NCI-H526 (cell line): ENCODE measurements at places on chromosomes 5 and 9.

- no peak for DNase-seq
These were observed 458.2 kb downstream of the TMEM232 start for GRCh38 chr5:110268283-110268682.

GRCh38 chr5:149079883-149080282 lies 17.0 kb upstream of the SH3TC2 start:
- no peak for DNase-seq

DNA sequence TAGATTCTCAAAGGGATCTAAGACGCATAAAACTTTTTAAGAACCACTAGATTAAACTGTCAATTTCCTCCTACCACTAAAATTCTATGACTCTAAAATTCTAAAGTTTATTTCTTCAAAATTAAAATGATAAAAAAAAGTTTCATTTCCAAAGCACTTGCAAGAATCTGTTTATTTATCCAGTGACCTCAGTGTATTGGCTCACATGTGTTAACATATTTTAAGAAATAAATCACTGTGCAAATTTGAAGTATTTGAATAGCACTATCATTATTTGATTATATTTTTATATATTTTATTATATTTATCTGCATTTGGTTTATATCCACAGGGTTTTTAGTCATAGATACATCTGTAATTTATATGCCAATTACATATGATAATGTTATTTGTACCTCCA lies 62.2 kb upstream of the SLC12A2 start:
- no peak for DNase-seq

GRCh38 chr5:81639556-81639955 lies 111.3 kb downstream of the SSBP2 start:
- DNase-seq, result no peak

- DNase-seq, result no peak
These were observed 312.1 kb upstream of the TUSC1 start for GRCh38 chr9:25990376-25990775.

DNA sequence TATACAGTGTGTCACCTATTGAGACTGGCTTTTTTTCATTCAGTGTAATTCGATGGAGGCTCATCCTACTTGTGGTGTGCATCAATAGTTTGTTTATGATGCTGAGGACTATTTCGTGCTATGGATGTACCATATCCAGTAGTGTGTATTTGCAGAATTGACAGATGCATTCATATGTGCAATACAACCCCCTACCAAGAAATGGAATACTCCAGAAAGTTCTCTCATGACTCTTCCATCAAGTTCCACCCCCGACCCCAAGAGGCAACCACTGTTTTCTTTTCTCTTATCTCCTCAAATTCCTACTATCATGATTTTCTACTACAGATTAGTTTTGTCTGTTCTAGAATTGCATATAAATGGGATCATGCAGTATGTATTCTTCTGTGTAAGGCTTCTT lies 21.9 kb downstream of the FBXO10 start:
- DNase-seq, result no peak

GRCh38 chr5:57844410-57844809 lies 361.8 kb upstream of the ACTBL2 start:
- DNase-seq, result no peak

GRCh38 chr5:170267431-170268152 lies 30.0 kb downstream of the LCP2 start:
- peak; percentile 79 for DNase-seq

GRCh38 chr5:143841446-143841845 lies 29.5 kb downstream of the HMHB1 start:
- DNase-seq, result no peak

DNA sequence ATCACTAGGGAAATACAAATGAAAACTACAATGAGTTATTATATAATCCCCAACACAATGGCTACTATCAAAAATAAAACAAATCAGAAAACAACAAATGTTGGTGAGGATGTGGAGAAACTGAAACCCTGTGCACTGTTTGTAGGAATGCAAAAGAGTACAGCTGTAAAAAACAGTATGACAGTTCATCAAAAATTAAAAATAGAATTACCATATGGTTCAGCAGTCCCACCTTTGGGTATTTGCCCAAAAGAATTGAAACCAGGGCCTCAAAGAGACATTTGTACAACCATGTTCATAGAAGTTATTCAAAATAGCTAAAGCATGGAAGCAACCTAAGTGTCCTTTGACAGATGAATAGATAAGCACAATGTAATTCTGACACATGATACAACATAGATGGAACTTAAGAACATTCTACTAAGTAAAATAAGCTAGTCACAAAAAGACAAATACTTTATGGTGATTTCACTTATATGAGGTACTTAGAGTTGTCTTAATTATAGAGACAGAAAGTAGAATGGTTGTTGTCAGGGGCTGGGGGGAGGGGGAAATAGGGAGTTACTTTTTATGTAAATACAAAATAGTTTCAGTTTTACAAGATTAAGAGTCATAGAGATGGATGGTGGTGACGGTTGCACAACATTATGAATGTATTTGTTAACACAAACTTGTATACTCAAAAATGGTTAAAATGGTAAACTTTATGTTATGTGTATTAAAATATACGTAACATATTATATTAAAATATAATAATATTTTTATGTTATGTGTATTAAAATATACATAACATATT lies 102.8 kb downstream of the KCTD16 start:
- no peak for DNase-seq

- DNase-seq, result no peak
These were observed 59.2 kb upstream of the SPRY4 start for GRCh38 chr5:142384014-142384413.

DNA sequence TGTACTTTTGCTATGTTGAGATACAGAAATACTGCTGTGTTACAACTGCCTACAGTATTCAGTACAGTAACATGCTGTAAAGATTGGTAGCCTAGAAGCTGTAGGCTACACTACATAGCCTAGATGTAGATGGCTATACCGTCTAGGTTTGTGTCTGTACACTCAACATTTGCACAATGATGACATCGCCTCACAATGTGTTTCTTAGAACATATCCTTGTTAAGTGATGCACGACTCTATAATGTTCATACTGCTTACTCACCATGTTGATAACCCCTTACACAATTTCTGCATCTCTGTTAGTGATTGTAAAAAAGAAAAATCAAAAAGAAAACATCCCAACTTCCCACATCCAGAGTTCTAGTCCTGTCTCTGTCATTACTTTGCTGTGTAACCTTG lies 450.0 kb downstream of the CCDC171 start:
- no peak for DNase-seq

- DNase-seq, result no peak
These were observed 80.7 kb downstream of the NRG2 start for GRCh38 chr5:139962445-139962844.

DNA sequence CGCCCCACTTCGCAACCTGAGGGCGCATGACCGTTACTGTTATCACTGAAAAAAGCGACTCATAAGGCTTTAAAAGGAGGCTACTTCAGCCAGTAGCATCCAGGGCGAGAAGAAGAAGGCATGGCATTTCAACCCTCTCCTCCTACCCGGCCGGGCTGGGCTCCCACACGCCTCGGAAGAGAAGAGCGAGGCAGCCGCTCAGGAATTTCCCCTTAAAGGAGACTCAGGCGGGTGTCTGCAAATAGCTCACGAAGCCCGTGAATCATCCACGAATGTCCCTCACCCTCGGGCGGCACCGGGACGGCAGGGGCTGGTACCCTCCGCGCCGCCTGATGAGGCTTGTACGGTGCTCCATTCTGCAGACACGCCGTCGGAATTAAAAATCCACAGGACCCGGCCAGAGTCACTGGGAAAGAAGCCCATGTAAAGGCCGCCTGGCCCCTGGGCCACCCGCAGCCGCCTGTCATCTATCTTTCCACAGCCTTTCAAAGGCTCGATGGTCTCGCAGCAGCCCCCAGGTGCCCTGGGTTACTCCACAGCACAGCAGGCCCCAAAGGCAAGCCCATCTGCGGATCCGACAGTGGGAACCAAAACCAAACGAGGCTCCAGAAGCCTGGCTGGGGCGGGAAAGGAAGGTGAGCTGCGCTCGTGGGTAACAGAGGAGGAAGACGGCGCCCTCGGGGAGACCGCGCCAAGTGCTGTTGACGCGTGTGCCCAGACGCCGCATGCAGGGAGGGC lies 11.8 kb downstream of the SLC12A7 start:
- no peak for DNase-seq

DNA sequence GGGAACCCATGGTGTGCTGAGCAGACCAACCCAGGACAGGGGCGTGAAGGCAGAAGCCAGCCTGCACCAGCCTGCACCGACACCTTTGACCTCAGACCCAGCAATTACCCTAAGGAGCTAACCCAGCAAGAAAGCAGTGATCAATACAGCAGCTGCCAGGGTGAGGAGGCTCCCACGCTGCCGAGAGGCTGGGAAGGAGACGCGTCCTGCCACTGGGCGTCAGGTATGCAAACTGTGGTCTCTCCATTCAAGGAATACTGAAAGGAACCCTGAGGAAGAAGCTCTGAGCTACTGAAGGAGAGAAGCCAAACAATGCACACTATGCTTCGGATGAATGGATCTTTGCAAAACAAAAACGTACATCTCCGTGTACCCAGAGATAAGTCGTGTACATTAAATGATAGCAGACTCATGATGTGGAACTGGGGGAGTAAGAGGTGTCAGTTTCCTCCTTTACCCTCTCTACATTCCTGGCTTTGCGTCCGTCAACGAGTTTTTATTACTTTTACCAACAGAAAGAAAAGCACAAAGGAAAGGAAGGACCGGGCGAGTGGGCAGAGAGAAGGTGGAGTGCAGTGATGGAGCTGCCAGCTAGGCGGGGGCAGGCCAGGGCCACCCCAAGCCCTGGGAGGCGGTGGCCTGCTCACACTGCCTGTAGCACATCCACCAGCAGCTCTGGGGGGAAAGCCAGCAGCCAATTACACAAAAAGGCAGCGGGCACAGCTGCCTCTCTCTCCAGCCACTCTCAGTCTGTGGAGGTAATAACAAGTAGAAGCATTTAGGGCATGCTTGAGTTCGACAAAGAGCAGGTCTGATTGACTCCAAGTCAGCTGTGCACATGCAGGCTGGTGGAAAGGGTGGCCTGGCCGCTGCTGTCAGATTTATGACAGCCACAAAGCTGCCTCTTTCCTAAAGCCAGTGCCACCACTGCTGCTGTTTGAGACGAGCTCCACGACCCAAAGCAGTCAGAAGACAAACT lies 29.3 kb downstream of the RASGEF1C start:
- no peak for DNase-seq

DNA sequence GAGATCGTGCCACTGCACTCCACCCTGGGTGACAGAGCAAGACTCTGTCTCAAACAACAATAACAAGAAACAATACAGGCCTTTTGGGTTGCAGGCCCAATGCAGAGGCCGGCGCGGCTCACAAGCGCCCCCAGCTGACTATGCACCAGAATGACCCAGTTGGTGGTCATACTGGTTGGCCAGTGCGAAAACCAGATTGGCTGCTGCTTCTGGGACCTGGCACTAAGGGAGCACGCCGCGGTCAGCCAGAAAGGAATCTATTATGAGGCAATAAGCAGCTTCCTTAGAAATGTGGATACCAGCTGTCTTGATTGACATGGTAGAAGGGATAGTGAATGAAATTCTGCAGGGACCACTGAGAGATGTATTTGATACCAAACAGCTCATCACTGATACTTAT lies 35.0 kb downstream of the RANBP17 start:
- DNase-seq, result no peak

- DNase-seq, result no peak
These were observed 17.8 kb downstream of the RAB14 start for GRCh38 chr9:121183666-121184423.

GRCh38 chr5:72107901-72108201 lies 576 bp downstream of the MAP1B start:
- DNase-seq, result peak; percentile 34

DNA sequence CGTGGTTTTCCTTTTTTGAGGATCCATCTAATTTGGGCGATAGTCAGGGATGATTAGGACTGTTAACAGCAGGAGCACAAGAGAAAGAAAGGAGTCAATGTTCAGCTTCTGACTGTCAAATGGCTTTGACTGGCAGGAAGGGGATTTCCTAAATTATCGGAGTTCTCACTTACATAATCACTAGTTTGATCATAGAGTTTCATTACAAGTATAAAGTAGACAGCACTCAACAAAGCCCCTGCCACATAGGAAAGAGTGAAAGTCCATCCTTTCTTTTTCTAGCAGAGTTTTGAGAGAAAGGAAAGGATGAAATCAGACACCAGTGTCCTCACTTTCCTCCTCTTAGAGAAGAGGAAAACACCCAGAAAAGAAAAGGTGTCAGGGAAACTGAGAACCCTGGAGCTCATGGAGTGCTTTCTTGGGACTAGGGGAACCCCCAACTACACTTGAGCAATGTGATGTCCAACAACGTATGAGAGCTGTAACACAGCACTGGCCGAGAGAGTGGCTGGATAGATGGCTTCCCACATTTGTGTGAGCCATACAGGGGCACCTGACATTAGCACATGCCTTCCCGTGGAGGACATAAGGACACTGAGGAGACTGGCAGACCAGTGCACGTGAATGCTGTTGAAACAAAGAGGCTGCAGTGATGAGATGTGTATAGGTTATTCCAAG lies 26.0 kb upstream of the LPAR1 start:
- no peak for DNase-seq

DNA sequence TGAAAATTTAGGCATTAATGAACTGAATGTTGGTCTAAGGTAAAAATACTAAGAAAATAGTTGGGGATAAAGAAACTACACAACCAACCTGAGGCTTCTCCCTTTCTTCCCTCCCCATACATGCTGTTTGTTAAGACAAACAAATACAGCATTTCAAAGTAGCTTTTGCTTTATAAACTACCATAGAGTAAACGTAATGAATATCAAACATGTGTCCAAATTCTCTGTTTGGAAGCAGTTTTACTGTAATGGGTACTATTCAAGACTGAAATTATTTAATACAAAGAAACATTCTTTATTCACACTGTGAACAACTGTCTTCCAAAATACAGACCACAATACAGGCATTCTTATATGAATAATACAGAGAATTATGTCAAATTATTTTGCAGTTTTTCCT lies 52.0 kb downstream of the SLC44A1 start:
- no peak for DNase-seq

DNA sequence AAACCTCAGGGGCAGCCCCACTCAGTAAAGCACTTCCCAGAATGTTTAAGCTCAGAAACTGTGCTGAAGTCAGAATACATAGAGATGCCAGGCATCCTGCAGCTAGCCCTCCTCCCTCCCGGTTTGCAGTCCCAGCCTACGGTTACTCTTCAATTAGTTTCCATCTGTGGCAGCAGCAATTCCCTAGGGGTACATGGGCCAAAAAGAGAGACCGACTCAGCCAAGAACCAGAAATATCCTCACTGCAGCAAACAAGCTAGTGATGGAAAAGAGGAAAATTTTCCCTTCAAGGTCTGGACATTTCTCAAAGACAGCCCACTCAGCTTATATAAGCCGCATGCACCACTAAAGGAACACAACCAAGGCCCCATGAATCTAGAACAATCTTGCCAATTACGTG lies 89.1 kb upstream of the PPP2R2B start:
- no peak for DNase-seq

GRCh38 chr9:121812159-121812735 lies 160.8 kb downstream of the DAB2IP start:
- DNase-seq, result no peak

DNA sequence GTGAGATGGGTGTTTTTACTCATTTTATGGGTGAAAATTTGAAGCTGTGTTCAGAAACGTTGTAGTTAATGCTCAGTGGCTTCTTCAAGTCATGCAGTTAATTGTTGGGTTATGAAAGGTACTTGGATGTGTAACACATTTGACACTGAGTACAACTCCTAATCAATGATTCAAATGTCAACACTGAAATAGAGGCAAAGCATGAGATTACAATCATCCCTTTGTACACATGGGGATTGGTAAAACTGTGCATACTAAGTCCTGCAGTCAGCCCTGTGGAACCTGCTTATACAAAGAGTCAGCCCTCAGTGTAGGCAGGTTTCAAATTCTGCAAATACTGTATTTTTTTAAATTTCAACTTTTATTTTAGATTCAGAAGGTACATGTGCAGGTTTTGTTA lies 3.3 kb downstream of the ABLIM3 start:
- DNase-seq, result no peak

GRCh38 chr5:121640298-121640697 lies 211.4 kb upstream of the FTMT start:
- peak; percentile 34 for DNase-seq
